ENCODE measurements at places on chromosomes 7 and 10.

DNA sequence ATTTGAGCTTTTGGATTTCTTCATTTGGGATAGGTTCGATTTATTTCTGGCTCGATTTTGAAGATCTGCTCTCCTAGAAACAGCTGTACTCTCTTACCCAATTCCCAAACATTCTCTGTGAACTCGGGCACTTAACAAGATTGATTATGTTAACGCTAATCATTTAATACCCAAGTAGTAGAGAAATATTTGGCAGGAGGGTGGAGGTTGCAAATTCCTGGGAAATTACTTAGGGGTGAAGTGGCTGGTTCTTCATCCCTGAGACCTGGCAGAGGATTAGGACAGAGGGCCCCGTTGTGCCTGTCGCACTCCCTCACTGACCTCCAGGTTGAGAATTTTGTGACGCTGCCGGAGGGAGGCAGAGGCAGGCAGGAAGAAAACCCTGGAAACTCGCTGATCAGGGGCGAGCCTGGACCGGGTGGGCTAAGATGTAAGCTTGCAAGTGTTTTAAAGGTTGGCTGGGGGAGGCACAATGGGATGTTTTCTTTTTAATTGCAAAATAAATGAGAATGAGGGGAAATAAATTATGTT, 182.6 kb downstream of the TCF7L2 start:
- DNase-seq, result no peak

DNA sequence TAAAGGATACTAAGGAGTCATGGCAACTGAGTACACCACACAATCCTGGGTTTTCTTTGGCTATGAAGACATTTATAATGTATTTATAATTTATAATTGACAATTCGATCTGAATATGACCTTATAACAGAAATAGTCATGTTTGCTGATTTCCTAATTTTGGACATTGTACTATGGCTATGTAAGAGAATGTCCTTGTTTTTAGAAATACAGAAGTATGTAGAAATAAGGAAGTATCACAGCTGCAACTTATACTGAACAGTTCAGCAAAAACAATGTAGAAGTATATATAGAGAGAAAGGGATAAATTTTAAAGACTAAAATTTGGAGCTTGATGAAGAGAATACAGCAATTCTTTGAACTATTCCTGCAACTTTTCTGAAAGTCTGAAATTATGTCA, 32.6 kb downstream of the PRLHR start:
- no peak for DNase-seq

DNA sequence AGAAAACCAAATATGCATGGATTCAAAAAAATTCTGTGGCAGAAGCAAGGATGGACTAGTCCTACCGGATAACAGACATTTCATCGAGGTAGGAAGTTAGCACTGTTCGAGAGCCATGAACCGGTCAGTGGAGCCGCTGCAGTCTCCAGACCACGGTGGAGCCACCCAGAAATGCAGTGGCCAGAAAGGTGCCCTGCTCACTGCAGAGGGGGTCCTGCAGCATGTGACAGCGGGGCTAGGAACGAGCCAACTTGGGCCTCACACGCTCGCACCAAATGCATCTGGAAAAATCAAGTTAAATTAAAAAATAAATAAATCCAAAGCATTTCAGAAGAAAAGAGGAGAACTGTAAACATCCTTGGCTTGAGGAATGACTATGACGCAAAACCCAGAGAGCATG, 13.1 kb upstream of the CFAP46 start:
- DNase-seq, result no peak

DNA sequence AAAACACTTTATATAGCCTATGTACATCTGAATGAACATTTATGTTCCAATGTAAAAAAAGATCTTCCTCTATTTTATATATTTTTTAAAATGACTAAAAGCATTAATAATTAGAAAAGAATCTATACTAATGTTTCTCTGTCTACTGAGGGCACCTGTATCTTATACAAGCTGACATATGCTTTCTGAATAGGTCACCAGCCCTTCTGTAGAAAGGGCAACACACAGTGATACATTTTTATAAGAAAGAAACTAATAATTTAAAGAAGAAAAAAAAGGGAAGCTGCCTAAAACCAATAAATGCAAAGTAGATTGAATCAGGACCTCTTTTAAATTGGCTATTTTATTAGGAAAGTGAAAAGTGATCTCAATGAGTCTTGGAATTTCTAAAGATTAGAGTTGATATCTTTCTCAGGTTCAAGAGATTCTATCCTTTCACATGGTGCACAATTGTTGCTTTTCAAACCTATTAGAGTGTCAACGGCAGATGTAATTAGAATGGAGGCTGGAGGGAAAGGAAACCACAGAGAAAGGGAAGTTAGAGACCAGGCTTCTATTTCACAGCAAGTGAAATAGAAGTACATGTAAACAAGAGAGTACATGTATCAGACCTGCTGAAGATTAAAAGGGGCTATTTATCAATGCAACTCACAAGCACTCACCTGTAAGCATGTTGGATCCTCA, 6.3 kb downstream of the MTPN start:
- no peak for DNase-seq

- DNase-seq, result no peak
These were observed 99.6 kb downstream of the PRPF18 start for GRCh38 chr10:13686331-13686752.

GRCh38 chr7:43077285-43077684, 35.2 kb upstream of the HECW1 start:
- DNase-seq, result no peak

DNA sequence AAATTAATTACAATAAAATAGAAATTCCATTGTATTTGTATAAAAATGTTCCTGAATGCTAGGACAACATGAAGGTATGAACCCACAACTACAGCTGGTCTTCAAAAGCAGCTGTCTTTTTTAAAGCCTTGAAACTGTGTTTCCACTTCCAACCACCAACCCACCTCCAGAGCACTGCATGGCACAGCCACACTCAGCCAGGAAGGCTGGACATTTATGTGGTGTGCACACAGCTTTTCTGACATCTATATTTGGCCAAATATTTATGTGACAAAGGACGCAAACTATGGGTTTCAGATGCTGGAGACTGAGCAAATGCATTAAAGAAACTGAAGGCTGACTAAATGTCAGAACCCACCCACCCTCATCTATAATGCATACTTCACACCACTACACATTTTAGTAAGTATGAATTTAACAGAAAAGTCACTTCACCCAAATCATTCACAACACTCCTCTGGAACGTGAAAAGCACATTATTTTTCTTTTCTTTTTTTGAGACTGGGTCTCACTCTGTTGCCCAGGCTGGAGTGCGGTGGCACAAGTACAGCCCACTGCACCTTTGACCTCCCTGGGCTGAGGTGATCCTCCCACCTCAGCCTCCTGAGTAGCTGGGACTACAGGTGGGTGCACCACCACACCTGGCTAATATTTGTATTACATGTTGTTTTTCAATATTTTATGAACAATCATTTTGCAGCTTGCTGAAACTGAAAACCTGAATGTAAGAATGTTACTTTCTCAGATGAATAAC, 27.9 kb upstream of the DAGLB start:
- DNase-seq, result no peak

- no peak for DNase-seq
These were observed 160.3 kb downstream of the PAXIP1 start for GRCh38 chr7:154842591-154842990.

DNA sequence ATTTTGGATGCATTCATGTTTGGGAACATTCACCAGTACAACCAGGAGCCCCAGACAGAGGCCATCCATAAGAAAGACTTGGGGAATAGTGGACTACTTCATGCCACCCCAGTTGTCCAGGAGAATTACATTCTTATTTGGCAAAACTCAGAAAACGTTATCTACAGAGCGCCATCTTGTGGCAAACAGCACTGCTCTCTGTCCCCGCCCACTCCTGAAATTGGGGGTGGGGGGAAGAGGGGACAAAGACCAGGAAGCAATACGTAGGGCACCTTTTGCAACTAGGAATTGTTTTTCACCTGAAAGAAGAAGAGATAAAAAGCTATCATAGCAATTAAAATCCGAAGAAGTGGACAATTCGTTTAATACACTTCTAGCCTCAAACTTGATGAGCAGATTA, 134.6 kb upstream of the MGMT start:
- peak; percentile 35 for DNase-seq

- no peak for DNase-seq
These were observed 106.4 kb upstream of the SDK1 start for GRCh38 chr7:3194501-3195141.

DNA sequence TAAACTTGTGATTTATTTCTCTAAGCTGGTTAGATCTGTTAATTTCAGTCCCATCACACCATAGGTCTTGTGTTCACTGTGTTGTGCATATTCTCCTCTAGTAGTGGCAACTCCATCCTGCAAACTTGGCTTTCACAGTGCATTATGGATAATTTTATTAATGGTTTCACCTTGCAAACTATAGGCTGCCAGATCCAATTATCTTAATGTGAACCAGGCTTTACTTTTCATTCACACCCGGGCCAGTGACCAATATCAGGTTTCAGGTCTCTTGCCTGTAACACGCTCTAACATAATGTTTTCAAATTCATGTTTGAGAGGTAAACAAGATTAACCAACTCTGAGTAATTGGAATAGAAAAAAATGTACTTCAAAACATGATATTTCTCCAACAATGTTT, 1293.0 kb downstream of the REEP3 start:
- DNase-seq, result no peak

GRCh38 chr7:111953611-111954010, 252.6 kb downstream of the DOCK4 start:
- no peak for DNase-seq

DNA sequence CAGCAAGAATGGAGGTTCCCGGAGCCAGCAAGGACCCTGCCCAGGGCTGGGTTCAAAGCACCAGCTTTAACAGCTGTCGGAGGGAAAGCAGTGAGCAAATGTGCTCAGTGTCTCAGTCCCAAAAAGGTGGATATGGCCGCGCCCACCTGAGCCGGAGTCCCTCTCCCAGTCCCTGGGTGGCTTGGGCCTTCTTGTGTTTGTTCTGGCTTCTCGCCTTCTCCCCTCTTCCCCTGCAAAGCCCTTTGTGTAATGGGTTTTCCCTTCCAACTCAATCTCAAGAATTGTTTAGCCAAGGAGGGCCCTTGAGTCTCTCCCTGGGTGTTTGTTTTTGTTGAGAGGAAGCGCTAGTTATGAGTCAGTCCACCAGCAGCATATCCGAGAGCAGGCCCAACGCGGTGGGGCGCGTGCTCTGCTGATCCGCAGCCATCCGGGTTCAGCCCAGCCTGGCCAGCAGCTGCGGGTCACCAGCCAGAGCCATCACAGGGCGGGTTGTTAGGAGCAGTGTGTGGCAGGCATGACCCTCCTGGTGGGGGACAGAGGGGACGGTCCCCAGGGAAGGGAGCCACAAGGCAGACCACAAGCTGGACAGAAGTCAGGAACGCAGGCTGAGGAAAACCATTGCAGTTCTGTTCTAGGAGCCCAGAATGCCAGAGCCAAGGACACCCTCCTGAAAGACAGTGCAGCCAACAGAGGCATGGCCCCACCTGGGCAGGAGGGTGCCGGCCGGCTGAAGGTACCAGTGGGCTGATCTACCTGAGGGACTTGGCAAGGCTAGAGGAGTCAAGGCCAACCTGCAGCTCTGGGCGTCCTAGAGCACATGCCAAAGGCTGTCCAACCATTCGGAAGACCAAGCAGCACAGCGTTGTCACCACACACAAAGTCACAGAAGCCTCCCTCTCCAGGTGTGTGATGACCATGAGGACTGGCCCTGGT, 21.3 kb downstream of the CALML3 start:
- DNase-seq, result no peak

DNA sequence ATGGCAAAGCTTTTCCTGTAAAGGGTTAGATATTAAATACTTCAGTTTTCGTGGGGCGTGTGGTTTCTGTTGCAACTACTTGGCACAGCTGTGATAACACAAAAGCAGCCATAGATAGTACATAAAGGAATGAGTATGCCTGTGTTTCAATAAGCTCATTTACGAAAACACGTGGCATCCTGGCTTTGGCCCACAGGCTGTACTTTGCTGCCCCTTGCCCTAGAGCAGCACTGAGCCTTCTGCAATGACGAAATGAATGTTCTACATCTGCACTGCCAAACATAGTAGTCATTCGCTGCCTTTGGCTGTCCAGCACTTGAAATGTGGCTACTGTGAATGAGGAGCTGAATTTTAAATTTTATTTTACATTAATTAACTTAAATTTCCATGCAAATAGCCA, 376.2 kb upstream of the TPK1 start:
- DNase-seq, result no peak

DNA sequence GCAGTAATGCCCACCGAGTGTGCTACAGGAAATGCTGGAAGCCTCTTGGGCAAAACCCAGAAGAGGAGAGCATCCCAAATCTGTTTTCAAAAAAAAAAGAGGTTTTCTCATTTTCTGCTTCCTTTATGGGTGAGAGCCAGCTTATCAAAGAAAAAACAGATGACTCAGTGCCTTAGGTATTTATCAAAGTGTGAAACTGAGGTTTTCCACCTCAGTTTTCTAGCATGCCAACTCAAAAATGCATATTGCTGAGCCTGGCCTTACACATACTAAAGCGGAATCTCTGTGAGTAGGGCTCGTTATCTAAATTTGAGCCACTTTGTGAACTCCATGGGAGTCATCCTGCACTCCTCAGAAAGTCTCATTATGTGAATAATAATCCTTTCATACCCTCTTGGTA, 705.1 kb downstream of the SUGCT start:
- DNase-seq, result no peak

GRCh38 chr10:125823663-125824251, 411 bp downstream of the BCCIP start:
- DNase-seq, result peak; percentile 65

- DNase-seq, result peak; percentile 23
These were observed 41.4 kb downstream of the STAM start for GRCh38 chr10:17685233-17685840.

DNA sequence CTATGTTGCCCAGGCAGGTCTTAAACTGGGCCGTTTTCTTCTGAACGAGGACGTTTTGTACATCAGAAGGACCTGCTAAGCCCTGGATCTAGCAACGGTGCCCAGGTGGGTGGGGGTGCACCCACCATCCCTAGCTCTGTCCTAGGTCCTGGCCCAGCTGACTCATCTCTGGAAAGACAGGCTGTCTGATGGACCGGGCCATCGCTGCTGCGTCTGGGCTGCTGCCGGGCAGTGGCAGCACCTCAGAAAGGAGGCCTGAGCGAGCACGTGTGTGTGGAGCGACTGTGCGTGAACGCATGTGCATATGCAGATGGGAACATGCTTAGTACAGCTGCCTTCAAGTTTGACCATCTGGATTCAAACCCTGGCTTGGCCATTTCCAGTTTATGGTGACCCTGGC, 7.3 kb upstream of the ELFN1 start:
- no peak for DNase-seq

DNA sequence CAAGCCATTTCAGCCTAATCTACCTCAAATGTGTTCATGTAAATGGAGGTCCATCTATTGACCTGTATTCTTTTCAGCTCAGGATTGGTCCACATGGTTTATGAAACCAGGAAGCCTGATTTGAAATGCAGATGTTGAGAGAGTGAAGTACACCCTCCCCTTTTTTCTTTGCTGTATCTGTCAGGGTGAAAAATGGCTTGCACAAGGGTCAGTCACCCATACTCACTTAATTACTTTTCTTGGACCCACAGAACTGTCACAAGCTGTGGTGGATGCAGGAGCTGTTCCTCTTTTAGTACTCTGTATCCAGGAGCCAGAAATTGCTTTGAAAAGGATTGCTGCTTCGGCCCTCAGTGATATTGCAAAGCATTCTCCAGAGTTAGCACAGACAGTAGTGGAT, 41.2 kb downstream of the SPAG6 start:
- no peak for DNase-seq

- peak; percentile 76 for DNase-seq
These were observed 43.7 kb downstream of the DNAJB9 start for GRCh38 chr7:108613147-108613948.

- no peak for DNase-seq
These were observed 12.4 kb downstream of the SMKR1 start for GRCh38 chr7:129514683-129515082.

GRCh38 chr7:98228801-98229200, 17.6 kb downstream of the BHLHA15 start:
- no peak for DNase-seq

GRCh38 chr10:70518695-70519094, 40.1 kb downstream of the PALD1 start:
- DNase-seq, result no peak

All from erythroblast (primary cell).